ENCODE measurements at places on chromosomes 1 and 21. TPM values are rescaled to one million over a fixed set of nuclear protein-coding genes. Genes with fewer than 3 reads are reported as not detected.
A peak's percentile ranks its signal among the peaks of the same experiment; 100 is the strongest.

DNA sequence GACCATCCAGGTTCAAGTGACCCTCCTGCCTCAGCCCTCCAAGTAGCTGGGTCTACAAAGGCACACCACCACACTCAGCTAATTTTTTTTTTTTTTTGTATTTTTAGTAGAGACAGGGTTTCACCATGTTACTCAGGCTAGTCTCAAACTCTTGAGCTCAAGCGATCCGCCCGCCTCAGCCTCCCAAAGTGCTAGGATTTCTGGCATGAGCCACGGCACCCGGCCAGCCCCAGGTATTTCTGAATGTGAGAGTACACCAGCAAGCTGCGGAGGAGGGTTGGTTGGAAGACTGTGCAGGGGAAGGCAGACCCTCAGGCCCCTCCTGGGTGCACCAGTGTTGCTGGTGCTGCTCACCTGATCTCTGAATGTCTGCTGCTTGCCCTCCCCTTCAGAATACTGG is 33.1 kb upstream of the SIM2 start:
- peaks cover 4% of the 10 kb centered on the region for H3K4me1 ChIP-seq
- no peak for DNase-seq
- no peak overlapping the region for H3K27ac ChIP-seq
- no peak overlapping the region for H3K4me3 ChIP-seq

SH2D2A gene
- 1.0 TPM for total RNA-seq

DNA sequence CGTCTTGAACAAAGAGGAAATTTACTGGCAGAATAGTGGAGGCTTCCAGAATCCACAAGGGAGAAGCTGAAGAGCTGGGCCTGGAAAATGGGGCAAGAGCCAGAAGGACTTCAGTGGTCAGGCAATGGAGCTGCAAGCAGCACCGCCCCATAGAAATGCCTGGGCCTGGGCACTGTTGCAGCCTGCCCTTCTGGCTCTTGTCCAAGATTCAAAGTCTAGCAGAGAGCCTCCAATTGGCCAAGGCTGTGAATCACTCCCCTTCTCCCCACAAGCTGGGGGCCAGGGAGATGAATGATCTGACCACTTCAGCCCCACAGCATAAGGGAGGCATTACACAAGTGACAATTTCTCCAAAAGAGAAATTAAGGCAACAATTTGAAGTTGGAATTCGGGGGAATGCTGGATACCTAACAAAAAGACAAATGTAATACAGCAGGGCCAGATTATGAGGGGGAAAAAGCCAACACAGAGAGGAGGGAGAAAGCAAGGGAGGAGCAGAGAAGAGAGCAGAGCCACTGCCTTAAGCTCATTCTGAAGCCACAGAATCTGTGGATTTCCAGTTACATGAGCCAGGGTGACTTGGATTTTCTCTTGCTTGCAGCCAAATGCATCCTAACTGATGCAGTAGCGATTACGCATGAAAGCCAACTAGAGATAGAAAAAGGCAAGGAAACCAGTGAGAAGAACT is 80.3 kb downstream of the LRIG2 start:
- H3K4me3 ChIP-seq: no peak overlapping the region
- H3K27me3 ChIP-seq: no peaks in the 10 kb centered on the region
- H3K4me1 ChIP-seq: no peaks in the 10 kb centered on the region
- H3K27ac ChIP-seq: no peak overlapping the region

MSH4 gene
- total RNA-seq: 0.56 TPM

LAPTM5 gene
- 1.5 TPM for total RNA-seq

DNA sequence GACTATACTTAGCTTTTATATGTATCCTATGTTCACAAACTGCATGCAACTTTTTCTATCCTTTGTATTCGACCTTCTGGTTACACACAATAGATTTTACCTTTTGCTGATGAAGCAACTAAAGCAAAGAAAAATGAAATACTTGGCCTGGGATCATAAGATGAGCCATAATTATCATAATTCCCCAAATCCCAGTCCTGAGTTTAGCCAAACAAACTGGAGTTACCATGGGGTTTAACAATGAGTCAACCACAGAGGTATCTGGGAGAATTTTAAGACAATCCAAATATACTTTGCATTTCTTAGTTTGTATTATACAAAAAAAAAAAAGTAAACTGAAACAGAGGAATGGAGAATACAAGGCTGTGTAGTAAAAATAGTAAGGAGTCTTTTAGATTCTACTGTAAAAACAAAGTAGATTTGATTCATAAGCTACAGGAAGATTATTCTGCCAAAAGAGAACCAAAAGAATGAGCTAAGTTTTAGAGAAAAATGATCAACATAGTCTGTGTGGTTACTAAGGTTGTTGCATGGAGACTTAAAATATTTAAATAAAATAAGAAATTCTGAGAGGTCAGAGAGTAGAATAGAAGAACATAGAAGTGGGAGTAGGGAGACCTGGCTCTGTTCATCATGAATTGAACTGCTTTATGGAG is 60.4 kb upstream of the GORAB start:
- peaks cover 20% of the 10 kb centered on the region for H3K27me3 ChIP-seq
- no peak overlapping the region for H3K27ac ChIP-seq
- H3K36me3 ChIP-seq: peaks cover under 1% of the 10 kb centered on the region
- no peak for DNase-seq
- no peaks in the 10 kb centered on the region for H3K4me1 ChIP-seq
- no peak overlapping the region for H3K4me3 ChIP-seq

- no peak overlapping the region for H3K27ac ChIP-seq
- no peak overlapping the region for H3K4me3 ChIP-seq
- H3K4me1 ChIP-seq: peaks cover 4% of the 10 kb centered on the region
- peak; percentile 53 for DNase-seq
- H3K36me3 ChIP-seq: no peaks in the 10 kb centered on the region
Measured at GRCh38 chr1:160681066-160681890, 30.3 kb downstream of the CD48 start.

DNA sequence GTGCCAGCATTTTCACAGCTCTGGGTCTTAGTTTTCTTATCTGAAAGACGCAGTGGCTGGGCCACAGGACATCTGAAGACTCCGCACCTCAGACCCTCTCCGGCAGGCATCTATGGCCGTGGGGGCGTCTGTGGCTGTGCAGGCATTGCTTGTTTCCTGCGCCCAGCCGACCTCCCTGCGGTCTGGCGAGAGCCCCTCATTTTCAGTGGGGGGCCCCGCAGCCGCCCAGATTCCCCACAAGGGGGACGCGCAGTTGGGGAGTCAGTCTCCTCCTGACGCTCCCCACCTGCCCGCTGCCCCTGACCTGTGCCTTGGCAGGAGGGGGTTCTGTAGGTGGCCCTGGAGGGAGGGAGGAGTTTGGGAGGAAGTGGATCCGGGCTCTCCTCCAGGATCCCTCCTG is 3.5 kb upstream of the TFF1 start:
- no peaks in the 10 kb centered on the region for H3K27me3 ChIP-seq
- H3K36me3 ChIP-seq: no peaks in the 10 kb centered on the region
- no peak overlapping the region for H3K4me3 ChIP-seq

DNA sequence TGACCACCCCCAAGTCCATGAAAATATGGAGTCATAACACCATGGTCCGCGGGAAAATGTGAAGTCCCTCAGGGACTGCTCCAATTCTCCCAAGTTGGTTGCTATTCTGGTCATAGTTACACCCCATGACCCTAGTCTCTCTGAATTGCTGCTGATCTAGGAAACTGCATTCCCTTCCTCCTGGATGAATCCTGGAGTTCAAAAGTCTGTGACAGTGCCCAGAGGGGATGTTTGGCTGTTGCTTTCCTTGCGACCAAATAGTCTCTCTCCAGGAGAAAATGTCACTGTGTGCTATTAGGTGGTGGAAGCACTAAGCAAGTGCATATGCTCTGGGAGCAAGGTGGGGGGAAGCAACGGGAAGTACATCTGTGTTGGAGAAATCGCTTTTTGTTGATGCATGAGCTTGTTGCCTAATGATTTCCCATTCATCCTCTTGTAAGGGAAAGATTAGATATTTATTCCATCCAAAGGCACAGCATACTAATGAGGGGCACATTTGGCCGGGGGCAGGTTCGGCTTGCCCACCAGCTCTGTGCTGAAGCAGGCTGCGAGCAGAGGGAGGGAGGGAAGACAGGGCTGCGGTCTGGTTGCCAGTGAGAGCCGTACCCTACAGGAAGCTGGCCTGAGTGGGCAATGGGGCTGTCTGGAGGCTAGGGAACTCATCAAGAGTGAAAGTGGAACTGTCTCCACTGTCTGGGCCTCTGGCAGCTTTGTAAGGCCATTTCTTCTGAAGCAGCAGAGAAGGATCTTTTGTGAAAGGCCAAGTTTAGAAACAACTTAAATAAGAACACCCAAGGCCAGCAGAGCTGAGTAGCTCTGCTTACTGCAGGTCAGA is 27.2 kb downstream of the SYT6 start:
- peaks cover 6% of the 10 kb centered on the region for H3K36me3 ChIP-seq
- H3K4me1 ChIP-seq: peaks cover 40% of the 10 kb centered on the region
- no peak overlapping the region for H3K27ac ChIP-seq
- no peak for DNase-seq
- H3K4me3 ChIP-seq: no peak overlapping the region
